ENCODE measurements at places on chromosomes 1 and 21. TPM values are rescaled to one million over a fixed set of nuclear protein-coding genes. Genes with fewer than 3 reads are reported as not detected.

DNA sequence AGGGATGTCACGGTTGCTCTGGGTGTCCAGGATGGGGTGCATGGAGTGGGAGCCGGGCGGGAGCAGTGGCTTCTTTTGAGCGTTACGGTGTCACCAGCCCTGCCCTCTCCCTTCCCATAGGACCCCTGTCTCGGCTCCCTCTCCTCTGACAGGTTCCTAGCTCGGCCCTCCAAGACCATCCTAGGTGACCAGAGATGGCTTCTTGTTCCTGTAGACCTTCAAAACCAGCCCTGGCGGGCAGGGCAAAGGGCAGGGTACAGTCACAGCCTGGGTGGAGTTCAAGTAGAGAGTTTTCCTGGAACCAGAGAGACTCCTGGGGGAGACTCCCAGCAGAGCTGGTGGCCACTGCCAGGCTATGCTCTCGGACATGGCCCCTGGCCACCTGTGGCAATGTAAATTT lies 345.6 kb upstream of the AJAP1 start:
- DNase-seq, result no peak

Gene ETNK2
- total RNA-seq, result 12.9 TPM

DNA sequence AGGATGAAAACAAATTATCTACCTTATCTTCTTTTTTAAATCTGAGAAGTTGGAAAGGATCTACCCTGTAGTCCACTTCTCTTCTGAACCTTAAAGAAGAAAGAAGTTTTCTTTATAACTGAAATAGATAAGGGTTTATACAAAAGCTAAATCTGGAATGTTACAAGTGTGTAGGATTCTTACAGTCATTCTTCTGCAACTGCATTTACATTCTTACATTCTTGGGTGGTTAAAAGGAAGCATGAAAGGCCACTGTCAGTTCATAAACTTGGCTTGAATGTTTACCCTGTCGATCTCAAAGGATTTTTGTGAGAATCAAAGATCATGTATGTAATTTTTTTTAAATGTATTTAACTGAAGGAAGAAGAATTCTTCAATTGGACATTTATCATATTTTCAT lies 142.1 kb upstream of the BRINP3 start:
- no peak for DNase-seq

DNA sequence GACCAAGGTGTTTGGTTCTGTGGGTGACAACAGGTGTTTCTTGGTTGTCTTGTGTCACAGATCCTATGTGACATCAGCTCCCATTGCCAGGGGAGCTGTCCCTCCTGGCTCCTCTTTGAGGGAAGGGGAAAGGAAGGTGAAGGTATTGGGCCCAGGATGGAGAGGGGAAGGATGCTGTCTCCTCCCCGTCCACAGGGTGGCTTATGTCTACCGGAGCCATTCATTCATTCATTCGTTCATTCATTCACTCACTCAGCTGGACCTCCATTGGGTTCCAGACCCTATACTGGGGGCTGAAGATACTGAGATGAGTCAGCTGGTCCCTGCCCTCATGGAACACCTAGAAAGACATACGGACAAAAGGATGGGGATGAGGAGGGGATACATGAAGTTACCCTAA lies 38.9 kb downstream of the EPHB2 start:
- DNase-seq, result no peak

Gene ADARB1
- 27.5 TPM for total RNA-seq

- no peak for DNase-seq
These were observed 15.0 kb downstream of the PIK3C2B start for GRCh38 chr1:204479387-204480136.

DNA sequence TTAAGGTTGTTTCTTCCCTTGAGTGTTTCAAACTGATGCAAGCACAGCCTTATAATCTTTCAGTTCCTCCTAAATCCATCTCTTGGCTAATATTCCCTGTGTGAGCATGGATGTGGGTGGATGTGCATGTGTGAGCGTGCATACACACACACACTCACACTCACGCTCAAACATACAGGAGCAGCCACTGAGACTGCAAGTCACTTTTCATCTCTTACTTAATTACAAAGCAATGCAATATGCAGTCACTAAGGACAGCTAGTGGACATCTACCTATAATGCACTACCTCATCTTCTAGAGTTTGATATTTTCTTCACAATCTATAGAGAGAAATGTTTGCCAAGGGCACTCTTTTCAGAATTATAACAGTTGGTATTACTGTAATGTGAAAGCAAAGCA lies 1.4 kb downstream of the ESRRG start:
- no peak for DNase-seq

Gene WRAP73
- total RNA-seq, result 22.7 TPM

DNA sequence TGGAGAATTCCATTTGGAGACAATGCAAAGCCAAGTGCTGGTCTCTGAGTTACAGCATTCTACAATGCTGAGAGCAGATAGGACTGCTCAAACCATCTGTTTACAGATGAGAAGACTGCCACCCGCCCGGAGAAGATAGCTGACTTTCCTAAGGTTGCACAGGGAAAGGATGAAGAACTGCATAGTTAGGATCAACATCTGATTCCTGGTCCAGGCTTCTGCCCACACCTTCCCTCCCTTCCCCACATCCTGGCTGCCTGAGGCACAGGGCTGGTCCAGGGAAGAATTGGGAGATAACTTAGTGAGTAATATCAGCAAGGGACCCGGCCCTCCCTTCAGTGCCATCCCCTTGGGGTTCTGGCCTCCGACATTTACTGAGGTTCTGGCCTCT lies 2.0 kb downstream of the SERINC2 start:
- DNase-seq, result no peak

Gene ALDH4A1
- 0.61 TPM for total RNA-seq

GRCh38 chr1:161952607-161953172 lies 71.0 kb downstream of the OLFML2B start:
- no peak for DNase-seq

GRCh38 chr1:53525595-53525994 lies 66.4 kb downstream of the DMRTB1 start:
- no peak for DNase-seq

Gene LRRC47
- total RNA-seq, result 30.1 TPM
